ENCODE measurements at places on chromosomes 3 and 15. TPM values are rescaled to one million over a fixed set of nuclear protein-coding genes. Genes with fewer than 3 reads are reported as not detected.

The TTLL13 gene
- total RNA-seq, result under 0.01 TPM

The C3orf22 gene
- not detected for total RNA-seq

The SPINK8 gene
- not detected for total RNA-seq

The GAP43 gene
- 188 TPM for total RNA-seq

The GRK7 gene
- 0.25 TPM for total RNA-seq

The GREM1 gene
- 8.1 TPM for total RNA-seq

The KNG1 gene
- not detected for total RNA-seq

The DLEC1 gene
- total RNA-seq, result 0.74 TPM

The VPS18 gene
- total RNA-seq, result 21.6 TPM

The RASGRF1 gene
- total RNA-seq, result 3.7 TPM

The C3orf20 gene
- total RNA-seq, result not detected

The ANKUB1 gene
- 0.25 TPM for total RNA-seq

The CGGBP1 gene
- 101 TPM for total RNA-seq

The OR5H6 gene
- not detected for total RNA-seq

The PAK2 gene
- total RNA-seq, result 61.0 TPM

The NLGN1 gene
- 61.0 TPM for total RNA-seq

The NR2F2 gene
- 4.4 TPM for total RNA-seq

The RNU5B-1 gene
- under 0.01 TPM for total RNA-seq

The ST3GAL6 gene
- 13.0 TPM for total RNA-seq

The TRAK1 gene
- 32.5 TPM for total RNA-seq

Measured in temporal lobe (tissue), 4 donors.